ENCODE measurements at places on chromosomes 16 and 17.

DNA sequence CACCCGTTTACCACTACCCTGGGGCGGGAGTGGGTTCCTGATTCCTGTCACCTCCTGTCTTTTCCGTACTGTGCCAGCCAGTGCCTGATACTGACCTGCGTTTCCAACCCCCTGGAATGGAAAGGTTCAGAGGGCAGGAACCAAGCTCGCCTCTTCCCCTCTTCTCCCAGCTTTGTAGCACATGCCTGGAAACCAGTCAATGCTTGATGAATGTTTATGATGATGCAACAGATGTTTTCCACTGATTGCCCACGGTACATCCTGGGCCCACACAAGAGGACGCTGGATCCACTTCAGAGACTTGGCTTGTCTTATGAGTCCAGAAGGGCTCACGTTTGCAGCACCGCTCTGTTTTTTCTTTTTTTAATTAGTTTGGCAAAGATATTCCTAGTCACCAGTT, 262.0 kb downstream of the CPPED1 start:
- no peak for ATAC-seq

- no peak for ATAC-seq
These were observed 199.3 kb upstream of the TBX2 start for GRCh38 chr17:61200339-61200715.

DNA sequence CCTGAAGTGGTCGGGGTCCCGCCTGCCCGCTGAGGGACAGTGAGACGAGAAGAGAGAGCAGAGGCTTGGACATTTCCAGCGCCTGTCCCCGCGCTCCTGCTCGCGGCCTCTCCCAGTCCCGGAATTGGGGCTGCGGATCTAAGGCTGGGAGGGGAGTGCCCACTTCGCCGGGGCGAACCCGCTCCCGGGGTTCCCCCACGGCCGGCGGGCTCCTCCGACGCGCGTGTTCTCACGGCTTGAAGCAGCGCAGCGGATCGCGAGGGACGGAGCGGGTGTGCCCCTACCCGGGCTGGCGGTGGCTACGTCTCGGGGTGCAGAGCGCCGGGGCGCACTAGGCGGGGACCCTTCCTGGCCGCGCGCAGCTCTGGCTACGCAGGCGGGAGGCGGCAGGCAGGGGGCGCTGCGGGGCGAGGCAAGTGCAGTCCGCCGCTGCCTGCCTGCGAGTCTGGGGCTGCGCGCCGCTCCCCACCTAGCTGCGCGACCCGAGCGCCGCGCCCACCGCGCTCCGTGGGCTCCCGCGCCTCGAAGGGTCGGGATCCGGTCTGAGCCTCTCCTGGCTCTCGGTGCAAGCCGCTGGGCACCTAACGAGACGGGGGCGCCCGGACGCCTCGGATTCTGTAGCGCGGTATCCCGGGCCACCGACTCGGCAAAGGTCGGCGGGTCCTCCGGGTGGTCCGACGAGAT, 1.2 kb downstream of the NGFR start:
- ATAC-seq: peak; percentile 84

DNA sequence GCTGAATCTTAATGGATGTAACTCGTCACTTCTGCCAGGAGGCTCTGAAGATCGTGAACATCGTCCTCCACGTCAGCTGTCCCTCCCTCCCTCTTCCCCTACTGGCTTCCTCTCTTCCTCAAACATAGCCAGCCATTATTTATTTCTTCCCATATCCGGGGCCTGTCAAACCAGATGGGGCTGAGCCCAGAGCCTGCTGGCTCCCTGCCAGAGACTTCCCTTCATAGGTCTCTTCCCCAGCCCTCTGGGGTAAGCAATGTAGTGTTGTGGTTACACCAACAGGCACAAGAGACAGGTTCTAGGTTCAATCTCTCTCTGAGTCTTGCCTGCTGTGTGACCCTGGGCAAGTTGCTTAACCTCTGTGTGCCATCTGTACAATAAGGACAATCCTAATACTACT, 40.1 kb upstream of the ZFP90 start:
- ATAC-seq: no peak

DNA sequence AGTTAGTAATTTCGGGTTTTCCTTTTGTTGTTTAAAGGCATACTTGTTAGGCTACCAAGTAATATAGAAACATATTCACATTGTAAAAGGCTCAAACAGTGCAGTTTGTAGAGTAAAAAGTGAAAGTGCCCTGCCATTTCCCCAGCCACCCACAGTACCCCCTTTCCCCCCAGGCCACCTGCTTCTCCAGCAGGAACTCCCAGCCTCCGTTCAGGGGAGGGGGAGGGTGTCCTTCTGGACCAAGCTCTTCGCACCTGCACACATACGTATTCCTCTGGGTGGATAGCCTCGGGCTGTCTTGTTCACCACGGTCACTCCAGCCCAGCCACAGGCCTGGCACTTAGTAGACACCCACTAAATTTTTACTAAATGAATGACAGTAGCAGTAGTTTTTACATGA, 144.5 kb downstream of the CLEC16A start:
- ATAC-seq: no peak

GRCh38 chr17:40090237-40091119, 9.9 kb downstream of the NR1D1 start:
- ATAC-seq: no peak
